Thyroid gland (tissue), 4 donors: ENCODE measurements at places on chromosomes 2 and 18.
A peak's percentile ranks its signal among the peaks of the same experiment; 100 is the strongest.

DNA sequence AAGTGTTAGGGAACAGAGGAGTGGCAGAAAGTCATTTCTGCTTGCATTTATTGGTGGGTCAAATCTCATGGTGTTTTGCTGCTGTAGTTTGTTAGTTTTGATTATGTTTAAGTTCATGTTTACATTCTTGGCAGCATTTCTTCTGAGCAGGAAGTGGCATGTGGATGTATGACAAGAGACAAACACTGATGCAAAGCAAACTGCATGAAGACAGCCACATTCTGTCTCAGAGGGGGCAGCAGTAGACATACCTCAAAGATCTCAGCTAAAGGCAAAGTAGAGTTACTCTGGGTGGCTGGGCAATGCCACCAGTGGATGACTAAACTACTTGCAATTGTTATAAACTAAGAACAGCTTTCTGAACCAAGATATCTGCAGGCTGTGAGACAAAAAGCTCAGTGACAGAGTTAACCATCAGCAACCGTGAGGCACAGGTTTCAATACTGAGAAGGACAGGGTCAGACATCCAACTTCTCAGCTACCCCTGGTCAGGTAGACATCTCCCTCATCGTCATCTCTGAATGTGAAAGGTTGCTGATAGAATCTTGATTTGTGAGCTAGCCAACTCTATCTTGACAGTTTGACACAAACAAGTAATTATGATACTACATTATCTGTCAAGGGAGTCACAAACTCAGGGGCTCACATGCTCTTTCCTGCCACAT is 16.4 kb downstream of the GALNT3 start:
- DNase-seq: no peak

GRCh38 chr2:43273529-43273928 is 47.1 kb upstream of the ZFP36L2 start:
- DNase-seq: peak; percentile 58

DNA sequence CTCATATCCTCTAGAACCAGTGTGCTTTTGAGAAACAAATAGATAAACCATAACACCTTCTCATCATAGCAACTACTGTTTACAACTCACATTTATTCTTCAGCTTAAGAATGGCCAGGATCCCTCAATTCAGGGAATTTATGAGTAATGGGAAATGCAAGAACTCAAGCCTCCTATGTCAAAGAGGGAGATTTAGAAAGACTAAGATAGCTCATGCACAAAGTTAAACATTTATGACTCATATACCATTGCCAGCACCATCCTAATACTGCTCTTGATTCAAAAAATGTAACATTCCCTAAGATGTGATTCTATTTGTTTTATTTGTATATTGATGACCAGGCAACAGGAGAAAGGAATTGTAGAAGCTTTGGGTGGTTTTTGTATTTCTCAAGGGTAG is 172.8 kb downstream of the CYP26B1 start:
- no peak for DNase-seq

DNA sequence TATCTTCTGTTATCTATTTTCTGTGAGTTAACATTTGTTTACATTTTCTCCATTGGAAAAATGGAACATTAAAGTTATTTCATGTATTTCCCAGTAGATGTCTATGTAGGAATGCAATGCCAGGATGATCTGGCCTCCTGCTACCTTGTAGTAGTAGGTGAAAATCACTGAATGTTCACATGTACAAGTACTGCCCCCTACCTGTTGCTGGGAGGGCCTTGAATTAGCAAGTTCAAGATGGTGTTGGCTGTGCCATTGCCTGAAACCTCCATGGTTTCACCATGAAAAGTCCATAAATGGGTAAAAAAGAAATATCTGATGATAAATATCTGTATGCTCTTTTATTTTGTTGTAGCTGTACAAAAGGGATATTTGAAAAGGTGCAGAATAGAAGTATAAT is 30.7 kb downstream of the XRCC5 start:
- peak; percentile 21 for DNase-seq

GRCh38 chr2:126946318-126947102 is 47.8 kb downstream of the TEX51 start:
- no peak for DNase-seq

- peak; percentile 37 for DNase-seq
These were observed 16.8 kb upstream of the LYPD6 start for GRCh38 chr2:149313512-149313972.

DNA sequence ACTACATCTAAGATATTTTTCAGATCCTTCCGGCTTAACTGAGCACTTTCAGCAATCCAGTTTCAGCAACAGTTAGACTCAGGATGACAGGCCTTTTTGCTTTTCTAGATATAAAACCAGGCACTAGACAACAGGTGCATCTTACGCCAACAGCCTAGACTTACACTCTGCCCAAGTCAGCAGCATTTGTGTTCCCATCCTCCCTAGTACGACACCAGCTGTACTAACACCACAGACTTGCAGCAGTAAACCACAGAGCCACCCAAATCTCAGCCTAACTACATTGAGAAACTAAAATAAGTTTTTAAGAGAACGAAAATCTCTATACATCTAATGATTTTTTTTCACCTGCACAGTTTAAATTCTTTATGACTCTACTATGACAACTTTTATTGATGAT is 89.9 kb upstream of the DNMT3A start:
- no peak for DNase-seq

DNA sequence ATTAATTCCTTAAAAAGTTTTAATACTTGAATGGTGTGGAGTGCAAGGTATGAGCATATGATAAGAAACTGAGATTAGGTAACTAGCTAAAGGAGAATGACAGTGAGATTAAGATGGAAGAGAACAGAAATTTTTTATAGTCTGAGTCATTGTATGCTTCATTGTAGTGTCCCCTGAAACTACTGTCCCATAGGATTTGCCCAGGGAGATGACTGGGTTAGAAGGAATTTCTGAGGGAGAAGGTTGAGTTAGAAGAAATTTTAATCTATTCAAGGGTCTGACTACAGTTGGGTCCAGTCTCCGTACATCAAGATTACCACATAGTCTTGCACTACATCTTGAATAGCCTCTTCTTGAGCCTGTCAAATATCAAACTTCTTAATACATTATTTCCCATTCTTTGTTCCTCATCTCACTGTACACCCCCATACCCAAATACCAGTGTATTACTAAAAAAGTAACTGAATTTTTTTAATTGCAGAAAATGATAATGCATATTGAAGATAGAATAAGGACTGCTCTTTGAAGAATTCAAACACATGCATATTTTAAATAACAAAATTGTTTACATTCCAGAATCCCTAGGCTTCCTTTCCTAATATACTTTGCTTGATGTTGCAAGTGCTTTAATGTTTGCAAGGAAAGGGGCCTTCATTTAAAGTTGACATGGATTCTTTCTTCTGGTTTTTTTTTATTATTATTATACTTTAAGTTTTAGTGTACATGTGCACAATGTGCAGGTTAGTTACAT is 314.3 kb upstream of the COL3A1 start:
- no peak for DNase-seq

DNA sequence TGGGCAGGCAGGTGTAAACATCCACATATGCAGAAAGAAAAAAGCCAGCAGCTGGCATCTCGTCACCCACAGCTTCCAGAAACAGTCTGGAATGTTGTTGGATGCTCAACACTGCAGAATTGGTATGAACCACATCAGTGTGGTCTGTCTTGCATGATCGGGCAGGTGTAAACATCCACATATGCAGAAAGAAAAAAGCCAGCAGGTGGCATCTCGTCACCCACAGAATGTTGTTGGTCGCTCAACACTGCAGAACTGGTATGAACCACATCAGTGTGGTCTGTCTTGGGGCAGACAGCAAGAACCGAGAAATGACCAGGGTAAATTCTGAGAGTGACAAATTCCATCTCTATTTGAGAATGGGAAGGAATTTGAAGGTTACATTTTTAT is 39.6 kb downstream of the DOCK10 start:
- DNase-seq: peak; percentile 52

DNA sequence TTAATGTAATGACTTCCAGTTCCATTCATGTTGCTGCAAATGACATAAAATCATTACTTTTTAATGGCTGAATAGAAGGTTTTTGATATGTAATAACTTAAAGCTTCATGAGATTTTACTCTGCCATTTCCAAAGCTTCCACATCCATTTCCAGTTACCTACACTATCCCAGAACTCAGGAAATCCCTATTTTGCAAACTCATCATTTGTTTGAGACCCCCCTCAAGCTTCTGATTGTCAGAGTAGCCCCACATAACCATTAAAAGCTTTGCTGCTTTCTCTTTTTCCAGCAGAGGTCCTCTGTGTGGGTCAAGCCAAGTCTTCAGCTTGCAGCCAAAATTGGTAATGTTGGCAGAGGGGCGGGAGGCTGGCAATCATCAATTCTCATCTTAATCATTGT is 50.6 kb upstream of the IL1R1 start:
- DNase-seq: no peak

DNA sequence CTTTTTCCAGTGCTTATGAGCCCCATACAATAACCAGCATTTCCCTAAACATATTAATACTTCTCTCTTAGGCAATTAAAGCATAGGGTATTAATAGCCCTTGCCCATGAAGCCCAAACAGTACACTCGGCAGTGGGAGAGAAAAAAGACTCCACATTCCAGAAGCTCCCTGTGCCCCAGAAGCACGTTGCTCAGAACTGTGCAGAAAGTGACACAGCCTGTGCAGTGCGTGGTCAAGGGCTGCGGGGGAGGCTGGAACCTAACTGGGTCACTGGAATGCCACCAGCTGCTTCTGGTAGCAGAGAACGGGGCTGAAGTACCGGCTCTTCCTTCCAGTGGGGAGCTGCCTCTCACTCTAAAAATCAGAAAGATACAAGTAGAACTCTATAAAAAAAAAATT is 32.7 kb downstream of the EIPR1 start:
- DNase-seq: peak; percentile 94

- no peak for DNase-seq
These were observed 8.3 kb upstream of the BOLL start for GRCh38 chr2:197793456-197793855.
